Bronchial epithelial cell (primary cell): ENCODE measurements at places on chromosomes 4 and X. TPM values are rescaled to one million over a fixed set of nuclear protein-coding genes. Genes with fewer than 3 reads are reported as not detected.

GRCh38 chr4:83335701-83336100, 1.1 kb upstream of the HPSE start:
- DNase-seq, result no peak

DNA sequence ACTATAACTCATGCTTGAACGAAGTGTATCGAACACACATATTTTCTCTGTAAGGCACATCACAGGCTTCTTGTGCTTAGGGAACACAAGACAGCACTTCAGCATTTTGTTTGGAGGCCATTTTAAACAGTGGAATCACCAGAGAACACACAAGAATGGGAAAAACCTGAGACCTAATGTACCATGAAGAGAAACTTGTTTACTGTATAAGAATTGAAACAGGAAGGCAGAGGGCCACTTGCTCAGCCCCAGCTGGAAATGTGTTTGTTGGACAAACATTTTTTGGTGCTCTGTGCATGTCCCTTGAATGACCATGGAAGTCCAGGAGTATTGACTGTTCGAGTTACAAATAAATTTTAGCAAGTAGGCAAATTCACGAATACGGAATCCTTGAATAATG, 47.5 kb downstream of the RAPGEF2 start:
- DNase-seq, result no peak

DNA sequence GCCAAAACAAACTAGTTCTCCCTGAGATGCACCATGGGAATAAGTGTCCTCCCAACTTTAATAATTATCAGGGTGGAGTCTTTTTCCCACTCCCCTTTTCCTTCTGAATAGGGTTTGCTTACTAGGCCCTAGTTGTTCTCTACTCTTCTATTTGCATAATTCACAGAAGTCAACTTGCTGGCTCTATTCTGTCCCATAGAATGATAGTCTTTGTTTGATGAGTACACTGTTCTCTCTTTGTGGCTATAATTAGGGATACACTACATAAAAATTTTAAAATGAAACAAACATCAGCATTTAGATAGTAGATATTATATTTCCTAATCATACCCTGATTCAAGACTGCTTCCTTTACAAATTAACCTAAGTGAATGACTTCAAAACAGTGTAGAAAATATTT, 10.3 kb downstream of the PDHA2 start:
- DNase-seq, result no peak

GRCh38 chr4:36677112-36677511, 395.7 kb downstream of the DTHD1 start:
- peak; percentile 18 for DNase-seq

GRCh38 chr4:43457866-43458265, 565.4 kb downstream of the GRXCR1 start:
- DNase-seq, result peak; percentile 97

- DNase-seq, result no peak
These were observed 164.0 kb downstream of the STK32B start for GRCh38 chr4:5215321-5215720.

DNA sequence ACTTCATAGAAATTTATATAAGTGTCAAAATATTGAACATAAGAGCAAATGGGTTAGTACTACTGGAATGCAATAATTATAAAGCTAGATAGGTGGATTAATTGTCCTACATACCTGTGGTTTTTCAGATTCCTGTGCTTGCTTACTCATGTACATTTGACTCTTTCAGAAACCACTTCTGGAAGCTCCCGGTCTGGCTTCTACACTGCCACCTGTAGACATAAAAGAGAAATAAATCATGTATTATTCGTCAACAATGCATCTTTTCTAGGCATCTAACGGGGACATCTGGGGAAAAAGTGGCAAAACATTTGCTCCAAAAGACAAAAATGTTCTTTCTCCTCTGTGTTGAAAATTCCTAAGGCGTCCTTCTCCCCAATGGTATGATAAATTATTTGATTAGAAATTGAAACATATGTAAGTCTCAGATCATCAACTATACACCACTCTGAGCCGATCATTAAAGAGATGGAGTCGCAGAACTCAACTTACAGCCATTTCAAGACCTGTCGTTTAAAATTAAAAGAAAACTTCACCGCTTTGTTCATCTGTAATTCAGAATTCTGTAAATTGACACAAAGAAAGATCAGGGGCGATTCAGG, 648.7 kb upstream of the DIPK2B start:
- DNase-seq, result peak; percentile 84

MID1 gene
- 3.2 and 3.4 TPM in 2 replicates for total RNA-seq
